ENCODE measurements at places on chromosomes 3 and 15. TPM values are rescaled to one million over a fixed set of nuclear protein-coding genes. Genes with fewer than 3 reads are reported as not detected.
A peak's percentile ranks its signal among the peaks of the same experiment; 100 is the strongest.

GRCh38 chr3:71300951-71301393 is 282.6 kb downstream of the FOXP1 start:
- no peak for DNase-seq

- DNase-seq: no peak
These were observed 372.2 kb upstream of the WNT5A start for GRCh38 chr3:55859305-55859704.

GRCh38 chr3:72116226-72116625 is 331.3 kb upstream of the PROK2 start:
- no peak for DNase-seq

The MORC1 gene
- total RNA-seq: not detected

GRCh38 chr3:141328286-141329166 is 39.8 kb upstream of the ZBTB38 start:
- no peak for DNase-seq

- DNase-seq: peak; percentile 95
These were observed 14.8 kb downstream of the PBRM1 start for GRCh38 chr3:52670621-52671521.

All from endothelial cell of umbilical vein (primary cell).